CD4-positive, alpha-beta T cell (primary cell): ENCODE measurements at places on chromosomes 12 and 14.

GRCh38 chr12:114400361-114400811 is 5.6 kb downstream of the TBX5 start:
- DNase-seq, result no peak

GRCh38 chr14:30874120-30874998 is at the start of gene COCH:
COCH (plus strand) TSS chr14:30874559; CDS start chr14:30874939, 380 bp downstream.
- peak; percentile 2 for DNase-seq

- DNase-seq, result no peak
Measured at GRCh38 chr12:96073346-96074330, 38.3 kb upstream of the LTA4H start.

DNA sequence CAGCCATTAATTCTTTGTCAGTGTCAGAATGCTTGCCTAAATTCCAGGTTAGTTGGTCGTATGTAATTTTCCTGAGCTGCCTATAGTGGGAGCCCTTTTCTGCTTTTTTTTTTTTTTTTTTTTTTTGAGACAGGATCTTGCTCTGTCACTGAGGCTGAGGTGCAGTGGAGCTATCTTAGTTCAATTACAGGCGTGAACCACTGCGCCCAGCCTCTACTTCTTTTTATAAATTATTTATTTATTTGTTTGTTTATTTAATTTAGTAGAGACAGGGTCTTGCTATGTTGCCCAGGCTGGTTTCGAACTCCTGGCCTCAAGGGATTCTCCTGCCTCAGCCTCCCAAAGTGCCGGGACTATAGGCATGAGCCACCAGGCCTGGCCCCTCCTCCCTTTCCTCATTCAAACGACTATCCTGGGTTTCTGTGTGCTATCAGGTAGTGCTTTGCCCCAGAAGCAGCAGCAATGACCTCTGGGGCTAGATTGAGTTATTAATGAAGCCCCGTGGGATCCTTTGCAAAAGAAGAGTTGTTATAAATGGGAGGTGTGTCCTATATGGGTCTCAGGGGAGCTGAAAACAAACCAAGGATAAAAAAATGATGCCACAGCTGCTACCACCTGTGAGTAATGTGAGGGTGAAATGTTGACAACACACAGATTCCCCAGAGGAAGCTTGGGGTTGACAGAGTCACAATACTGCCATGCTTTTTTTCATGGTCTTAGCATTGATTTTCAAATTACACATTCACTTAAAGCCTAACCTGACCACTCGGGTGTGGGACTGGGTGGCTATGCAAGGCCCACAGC is 34.6 kb upstream of the NFKBIA start:
- DNase-seq, result no peak

DNA sequence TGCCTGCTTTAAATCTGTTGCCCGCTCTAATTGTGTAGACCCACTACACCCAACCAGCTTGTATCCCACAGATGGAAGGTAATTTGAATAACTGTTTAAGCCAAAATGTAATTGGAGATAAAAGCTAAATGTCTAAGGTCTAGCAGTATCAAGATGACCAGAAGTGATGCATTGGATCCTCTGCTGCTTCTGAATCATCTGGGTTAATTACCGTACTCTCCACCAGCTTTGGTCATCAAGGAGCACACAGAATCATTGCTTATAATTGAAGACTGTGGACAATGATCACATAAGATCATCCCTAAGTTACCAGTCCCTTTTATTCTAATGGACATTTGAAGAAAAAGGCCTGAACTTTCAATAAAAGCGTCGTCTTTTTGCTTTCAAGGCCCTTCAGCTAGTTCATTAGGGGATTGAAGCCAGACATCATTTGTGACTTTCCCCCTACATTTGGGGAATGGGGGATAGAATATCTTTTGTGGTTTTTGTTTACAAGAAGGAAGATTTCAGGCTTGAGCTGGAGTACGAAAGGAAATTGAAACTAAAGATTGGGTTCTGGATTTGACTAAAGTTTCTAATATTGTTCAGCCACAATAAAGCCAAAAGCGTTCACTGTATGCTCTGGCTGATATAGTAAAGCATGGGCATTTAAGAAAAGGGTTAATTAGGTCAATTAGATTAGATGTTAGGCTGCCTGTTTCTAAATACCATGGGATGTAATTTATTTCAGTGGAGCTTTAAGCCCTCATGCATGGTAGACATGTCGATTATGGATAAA is 123.2 kb downstream of the CHST11 start:
- DNase-seq, result no peak

GRCh38 chr12:92108651-92109050 is 37.0 kb downstream of the BTG1 start:
- no peak for DNase-seq

- no peak for DNase-seq
Measured at GRCh38 chr14:57848786-57849185, 17.1 kb downstream of the SLC35F4 start.

DNA sequence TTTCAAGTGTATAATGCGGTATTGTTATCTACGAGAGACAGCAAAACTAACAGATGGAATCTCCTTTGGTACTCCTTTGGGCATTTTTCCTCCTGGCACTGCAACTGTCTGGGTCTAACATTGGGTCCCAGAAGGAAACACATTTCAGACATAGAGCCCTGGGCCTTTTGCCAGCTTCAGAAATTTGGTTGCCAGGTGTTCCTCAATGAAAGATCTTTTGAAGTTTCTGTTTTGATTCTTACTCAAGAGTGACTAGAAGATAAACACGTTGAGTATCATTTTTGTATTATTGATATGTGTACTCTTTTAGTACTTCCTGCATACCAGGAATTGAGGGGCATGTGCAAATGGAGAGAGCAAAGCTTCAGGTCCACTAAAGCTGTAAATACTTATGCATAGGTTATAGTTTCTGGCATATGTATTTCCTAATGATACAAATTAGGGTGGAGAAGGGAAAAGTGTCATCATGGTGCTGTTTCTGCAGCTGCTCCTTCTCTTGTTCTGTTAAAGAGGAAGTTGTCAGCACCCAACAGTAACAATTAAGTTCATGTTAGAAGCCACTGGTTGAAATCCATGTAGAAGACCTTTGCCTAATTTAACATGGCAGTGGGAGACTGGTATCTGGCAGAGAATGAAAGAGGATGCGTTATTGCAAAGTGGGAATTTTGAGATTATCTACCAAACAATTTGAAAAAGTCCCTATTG is 53.5 kb downstream of the SLC38A6 start:
- DNase-seq, result no peak

GRCh38 chr14:79638672-79639266 is 572.5 kb downstream of the DIO2 start:
- no peak for DNase-seq

GRCh38 chr12:64781280-64782190 is 22.3 kb upstream of the GNS start:
- no peak for DNase-seq

DNA sequence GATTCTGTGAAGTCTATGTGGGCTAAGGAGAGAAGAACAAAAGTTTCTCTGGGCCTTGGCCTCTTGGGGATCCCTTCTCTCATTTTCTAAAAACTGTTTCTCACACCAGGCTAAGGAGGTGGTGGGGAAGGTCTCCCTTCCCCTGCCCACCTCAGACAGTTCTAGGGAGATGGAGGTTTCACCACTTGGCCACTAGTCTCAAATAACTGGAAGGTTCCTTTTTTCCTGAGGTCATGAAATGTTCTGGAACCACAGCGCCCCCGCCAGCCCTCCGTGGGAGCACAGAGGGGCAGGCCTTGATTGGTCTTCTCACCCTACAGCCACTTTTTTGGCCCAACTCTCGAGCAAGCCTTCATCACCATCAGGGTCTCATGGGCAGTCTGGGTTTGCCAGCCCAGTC is 12.6 kb downstream of the C12orf43 start:
- DNase-seq, result no peak

- DNase-seq, result no peak
Measured at GRCh38 chr14:55583942-55584468, 4.0 kb downstream of the KTN1 start.
